Mesendoderm (in vitro differentiated cells): ENCODE measurements at places on chromosomes 12 and 14.

DNA sequence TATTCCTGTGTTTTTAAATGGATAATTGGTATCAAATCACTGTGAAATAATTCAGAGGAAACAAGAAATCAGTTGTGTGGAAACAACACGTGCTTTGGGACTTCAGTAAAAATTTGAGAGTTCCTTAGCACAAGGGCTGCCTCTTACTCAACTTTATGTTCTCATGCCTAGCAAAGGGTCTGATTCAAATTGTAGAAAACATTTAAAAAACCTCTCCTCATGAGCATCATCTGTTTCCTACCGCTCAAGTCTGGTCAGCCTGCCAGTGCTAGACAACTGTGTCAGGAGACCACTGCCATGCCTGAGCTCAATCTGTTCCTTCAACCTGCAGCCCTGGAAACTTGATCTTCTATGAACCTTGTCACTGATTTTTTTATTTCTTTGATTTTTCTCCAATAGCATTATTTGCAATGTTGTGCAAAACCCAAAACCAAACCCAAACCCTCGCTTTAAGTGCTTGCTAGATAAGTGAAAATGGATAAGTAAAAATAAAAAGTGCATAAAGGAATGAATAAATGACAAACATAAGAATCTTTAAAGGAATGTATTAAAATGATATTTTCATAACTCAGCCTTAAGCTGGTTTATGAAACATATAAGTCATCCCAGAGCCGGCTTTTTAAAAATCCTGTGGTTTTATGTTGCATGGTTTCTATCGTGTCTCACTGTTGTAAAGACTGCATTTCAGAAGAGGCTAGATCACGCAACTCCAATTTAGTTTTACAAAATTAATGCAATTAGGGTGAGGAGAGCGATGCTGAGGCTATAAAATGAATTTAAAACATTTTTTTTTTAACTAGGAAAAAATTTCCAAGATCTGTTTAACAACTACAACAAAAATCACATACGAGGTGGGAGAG is 361.2 kb upstream of the PDE3A start:
- DNase-seq = no peak

DNA sequence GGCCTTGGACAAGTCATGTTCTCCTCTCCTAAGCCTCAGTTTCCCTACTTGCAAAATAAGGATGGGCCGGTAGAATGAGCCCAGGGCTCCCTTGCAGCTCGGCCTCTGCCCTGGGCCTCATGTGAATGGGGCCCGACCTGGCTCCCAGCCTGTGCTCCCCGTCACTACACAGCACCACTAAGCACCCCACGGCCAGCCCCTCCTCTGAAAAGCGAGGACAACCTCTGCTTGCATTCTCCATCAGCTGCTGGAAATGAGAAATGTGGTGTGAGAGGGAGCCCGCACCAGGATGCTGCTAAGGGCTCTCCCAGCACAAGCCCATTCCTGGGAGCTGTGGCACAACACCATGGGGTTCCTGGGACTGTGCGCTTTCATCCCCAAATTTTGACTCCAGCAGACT is 10.2 kb downstream of the SLC25A47 start:
- no peak for DNase-seq

GRCh38 chr12:127909041-127909440 is 357.9 kb upstream of the TMEM132C start:
- DNase-seq = no peak

DNA sequence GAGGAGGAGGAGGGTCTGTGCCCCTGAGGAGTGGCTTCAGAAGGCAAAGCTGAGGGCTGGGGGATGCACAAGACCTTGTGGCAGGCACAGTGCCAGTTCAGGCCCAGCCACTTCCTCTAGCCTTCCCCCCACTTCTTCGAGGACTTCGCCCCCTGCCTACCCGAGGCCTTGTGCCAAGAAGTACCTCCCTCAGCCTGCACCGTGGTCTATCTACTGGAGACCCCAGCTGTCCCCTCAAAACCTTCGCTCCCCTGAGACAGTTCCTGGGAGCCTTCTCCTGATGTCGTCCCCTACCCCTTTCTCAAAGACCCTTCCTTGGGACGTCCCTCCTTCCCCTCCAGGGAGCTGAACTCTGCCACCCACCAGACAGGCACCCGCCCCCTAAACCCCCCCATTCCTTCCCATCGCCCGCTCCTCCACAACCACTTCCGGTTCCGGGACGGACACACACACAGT is 604 bp downstream of the ZNF384 start:
- DNase-seq = no peak

- DNase-seq = no peak
Measured at GRCh38 chr14:102325791-102326345, 6.3 kb downstream of the ZNF839 start.

- no peak for DNase-seq
Measured at GRCh38 chr14:74552623-74553022, 59.1 kb downstream of the ISCA2 start.

GRCh38 chr12:9740106-9740750 is 7.3 kb upstream of the CLECL1 start:
- DNase-seq = no peak

GRCh38 chr12:117334051-117334450 is 27.4 kb downstream of the NOS1 start:
- DNase-seq = no peak

GRCh38 chr14:89315493-89316470 is 101.3 kb downstream of the FOXN3 start:
- no peak for DNase-seq

GRCh38 chr12:774051-774614 is 21.8 kb downstream of the WNK1 start:
- peak; percentile 65 for DNase-seq

- peak; percentile 65 for DNase-seq
Measured at GRCh38 chr14:50954811-50955372, 10.6 kb upstream of the PYGL start.

DNA sequence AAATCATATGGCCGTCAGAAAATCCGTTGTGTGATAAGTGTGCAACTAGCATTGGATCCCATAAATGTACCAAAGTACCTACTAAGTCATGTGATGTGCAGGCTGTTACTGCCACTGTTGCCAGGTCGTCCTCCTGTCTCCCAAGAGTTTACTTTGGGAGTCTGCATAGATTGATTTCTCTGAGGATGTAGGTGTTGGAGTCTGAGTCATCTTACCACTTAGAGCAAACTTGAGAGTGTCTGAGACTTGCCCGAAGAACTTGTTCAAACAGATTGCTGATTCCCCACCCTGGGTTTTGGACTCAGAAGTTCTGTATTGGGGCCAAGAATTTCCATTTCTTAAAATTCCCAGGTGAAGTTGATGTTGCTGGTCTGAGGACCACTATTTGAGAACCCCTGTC is 11.4 kb downstream of the TMX1 start:
- DNase-seq = no peak

- DNase-seq = no peak
Measured at GRCh38 chr14:90534838-90535555, 138.2 kb downstream of the CALM1 start.

- no peak for DNase-seq
Measured at GRCh38 chr12:131105736-131106348, 152.1 kb downstream of the ADGRD1 start.

DNA sequence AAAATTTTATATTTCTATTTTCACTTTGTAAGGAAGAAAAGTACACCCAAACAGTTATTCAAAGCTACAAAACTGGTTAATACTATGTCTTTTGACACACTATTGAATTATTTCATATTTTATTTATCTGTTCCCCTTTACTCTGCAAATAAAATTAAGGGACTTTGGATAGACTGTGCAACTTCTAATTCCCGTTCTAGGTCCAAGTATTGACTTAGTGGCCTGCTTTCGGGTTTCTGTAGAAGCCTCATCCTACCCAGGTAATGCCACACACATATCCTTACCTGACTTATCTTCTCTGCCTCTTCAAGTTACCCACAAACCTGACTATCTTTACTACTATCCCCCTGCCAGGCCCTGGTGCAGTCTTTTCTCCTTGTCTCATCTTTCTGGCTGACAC is 156.3 kb upstream of the TMTC2 start:
- no peak for DNase-seq

DNA sequence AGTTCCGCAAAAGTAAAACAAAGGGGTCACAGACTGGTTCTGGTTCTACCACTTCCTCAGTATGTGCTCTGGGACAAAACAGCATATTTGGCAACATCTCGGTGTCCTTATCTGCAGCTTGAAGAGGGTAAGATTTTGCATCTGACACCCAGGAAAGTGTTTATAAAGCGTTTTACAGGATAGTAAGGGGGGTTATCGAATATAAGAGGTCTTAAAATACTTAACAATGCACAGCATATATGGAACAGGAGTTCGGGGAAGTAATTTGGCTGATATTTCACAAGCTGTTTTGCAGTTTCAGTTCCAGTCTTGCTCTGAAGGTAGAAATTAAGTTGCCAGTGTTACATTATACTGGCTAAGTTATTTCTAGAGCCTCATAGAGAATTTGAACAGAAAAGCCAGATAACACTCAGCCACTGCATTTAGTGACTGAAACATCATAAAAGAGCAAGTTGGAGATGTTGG is 904 bp upstream of the MAP4K5 start:
- no peak for DNase-seq

DNA sequence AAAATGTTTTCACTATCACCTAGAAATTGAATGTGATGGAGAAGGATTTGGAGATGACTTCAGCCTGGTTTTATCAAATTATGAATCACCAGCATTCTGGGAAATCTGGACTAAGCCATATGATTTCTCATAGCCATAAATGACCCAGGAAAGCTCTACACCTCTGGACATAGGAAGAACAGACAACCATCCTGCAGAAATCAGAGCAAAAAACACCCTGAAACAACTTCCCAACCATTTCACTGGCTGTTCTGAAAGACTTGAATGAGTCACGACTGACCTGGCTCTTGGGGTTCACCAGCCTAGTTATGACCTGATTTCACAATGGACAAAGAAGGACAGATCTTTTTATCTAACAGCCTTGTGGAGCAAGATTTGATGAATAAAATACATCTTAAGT is 123.8 kb downstream of the KCNH5 start:
- no peak for DNase-seq

- DNase-seq = no peak
Measured at GRCh38 chr12:115387467-115387901, 703.5 kb upstream of the TBX3 start.

- peak; percentile 91 for DNase-seq
Measured at GRCh38 chr12:96457191-96457930, 32.0 kb upstream of the CFAP54 start.

GRCh38 chr12:131845121-131845520 is 16.9 kb downstream of the MMP17 start:
- DNase-seq = no peak

GRCh38 chr12:53054112-53054878 is 4.4 kb downstream of the TNS2 start:
- peak; percentile 98 for DNase-seq

GRCh38 chr14:98802044-98802443 is 470.0 kb downstream of the BCL11B start:
- DNase-seq = no peak

DNA sequence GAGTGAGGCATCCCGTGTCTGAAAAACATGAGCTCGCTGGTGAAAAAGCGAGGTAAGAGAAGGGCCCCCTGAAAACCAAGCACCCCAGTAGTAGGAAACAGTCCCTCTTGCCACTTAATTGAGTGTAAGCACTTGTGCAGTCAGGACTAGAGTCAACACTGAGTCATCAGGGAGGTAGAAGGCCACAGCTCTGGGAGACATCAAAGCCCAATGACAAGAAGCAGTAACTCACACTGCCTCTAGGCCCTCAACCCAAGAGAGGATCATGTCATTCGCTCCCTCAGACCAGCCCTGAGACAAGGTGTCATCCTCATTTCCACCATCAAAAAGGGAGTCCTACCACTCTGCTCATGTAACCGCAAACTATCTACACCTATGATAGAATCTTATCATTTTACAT is 17.8 kb downstream of the POMT2 start:
- peak; percentile 78 for DNase-seq

- no peak for DNase-seq
Measured at GRCh38 chr12:49619286-49619685, 4.1 kb upstream of the PRPF40B start.

GRCh38 chr12:113762155-113762881 is 203.8 kb downstream of the RBM19 start:
- DNase-seq = peak; percentile 64

- DNase-seq = no peak
Measured at GRCh38 chr12:117214797-117215196, 24.5 kb upstream of the FBXO21 start.

GRCh38 chr12:113231235-113232088 is 10.2 kb downstream of the TPCN1 start:
- DNase-seq = peak; percentile 97

DNA sequence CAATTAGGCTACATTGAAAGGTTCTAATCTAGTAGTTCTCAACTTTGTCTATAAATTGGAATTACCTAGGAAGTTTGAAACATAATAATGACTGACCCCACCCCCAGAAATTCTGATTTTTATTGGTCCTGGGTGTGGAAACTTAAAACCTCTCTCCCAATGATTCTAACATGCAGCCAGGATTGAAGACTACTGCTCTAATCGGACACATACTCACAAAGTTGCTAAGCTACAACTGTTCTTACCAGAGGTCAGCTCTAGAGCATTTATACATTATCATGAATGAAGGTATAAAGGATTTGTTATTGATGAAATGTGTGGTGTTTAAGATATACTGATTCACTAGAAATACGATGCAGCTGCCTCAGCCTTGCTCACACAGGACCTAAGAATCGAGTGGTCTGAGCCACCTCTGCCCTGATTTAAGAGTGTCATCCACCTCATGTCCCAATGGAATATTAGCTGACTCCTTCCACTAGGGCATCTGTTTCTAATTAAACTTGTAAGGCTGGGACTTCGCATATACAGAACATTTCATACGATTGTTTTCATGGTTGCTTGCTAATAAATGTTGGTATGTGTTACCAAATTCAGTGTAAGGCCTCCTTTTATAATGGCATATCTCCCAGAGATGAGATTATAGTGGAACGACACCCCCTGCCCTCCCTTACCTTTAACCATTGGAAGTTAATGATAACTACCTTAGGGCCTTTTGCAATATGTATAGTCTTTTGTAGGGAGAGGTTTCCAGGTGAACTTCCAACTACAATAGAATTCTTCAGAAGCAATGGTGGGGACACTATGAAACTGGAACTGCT is 410.8 kb upstream of the PDE3A start:
- DNase-seq = no peak

DNA sequence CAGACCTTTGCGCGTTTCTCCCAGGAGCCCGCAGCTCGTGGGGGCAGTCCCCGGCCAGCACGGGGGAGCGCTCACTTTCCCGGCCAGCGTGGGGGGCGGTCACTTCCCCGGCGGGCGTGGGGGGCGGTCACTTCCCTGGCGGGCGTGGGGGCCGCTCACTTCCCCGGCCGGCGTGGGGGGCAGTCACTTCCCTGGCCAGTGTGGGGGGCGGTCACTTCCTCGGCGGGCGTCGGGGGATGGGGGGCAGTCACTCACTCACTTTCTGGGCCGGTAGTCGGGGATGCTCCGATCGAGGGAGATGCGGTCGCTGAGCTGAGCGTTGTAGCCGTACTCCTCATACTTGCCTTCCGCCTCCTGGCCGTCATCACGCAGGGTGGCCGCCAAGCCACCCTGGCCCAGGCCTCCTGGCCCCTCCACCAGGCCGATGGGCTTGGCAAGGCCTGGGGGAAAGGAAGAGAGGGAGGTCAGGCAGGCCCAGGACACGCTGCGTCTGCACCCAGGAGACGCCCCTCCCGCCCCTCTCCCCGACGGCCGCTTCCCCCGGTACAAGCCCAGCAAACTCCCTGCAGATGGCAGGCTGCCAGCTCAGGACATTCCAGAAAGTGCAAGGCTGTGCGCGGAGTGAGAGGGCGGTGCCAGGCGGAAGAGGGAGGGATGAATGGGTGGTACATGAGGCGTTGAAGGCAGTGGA is 43.3 kb downstream of the GALNT9 start:
- DNase-seq = peak; percentile 33

- DNase-seq = peak; percentile 44
Measured at GRCh38 chr12:124583854-124584253, 16.4 kb upstream of the NCOR2 start.
